ENCODE measurements at places on chromosomes 5 and 9. TPM values are rescaled to one million over a fixed set of nuclear protein-coding genes. Genes with fewer than 3 reads are reported as not detected.

ADGRD2 gene
- total RNA-seq, result not detected

C1QTNF2 gene
- not detected for total RNA-seq

CATSPER3 gene
- total RNA-seq, result 0.81 TPM

TAF11L10 gene
- not detected for total RNA-seq

KCNV2 gene
- not detected for total RNA-seq

PIP5KL1 gene
- 1.1 TPM for total RNA-seq

ADAM19 gene
- total RNA-seq, result 348 TPM

TNFSF15 gene
- 1.5 TPM for total RNA-seq

NPR3 gene
- total RNA-seq, result not detected

ECPAS gene
- total RNA-seq, result 110 TPM

ZBTB26 gene
- 9.9 TPM for total RNA-seq

IFNB1 gene
- 0.23 TPM for total RNA-seq

DNA sequence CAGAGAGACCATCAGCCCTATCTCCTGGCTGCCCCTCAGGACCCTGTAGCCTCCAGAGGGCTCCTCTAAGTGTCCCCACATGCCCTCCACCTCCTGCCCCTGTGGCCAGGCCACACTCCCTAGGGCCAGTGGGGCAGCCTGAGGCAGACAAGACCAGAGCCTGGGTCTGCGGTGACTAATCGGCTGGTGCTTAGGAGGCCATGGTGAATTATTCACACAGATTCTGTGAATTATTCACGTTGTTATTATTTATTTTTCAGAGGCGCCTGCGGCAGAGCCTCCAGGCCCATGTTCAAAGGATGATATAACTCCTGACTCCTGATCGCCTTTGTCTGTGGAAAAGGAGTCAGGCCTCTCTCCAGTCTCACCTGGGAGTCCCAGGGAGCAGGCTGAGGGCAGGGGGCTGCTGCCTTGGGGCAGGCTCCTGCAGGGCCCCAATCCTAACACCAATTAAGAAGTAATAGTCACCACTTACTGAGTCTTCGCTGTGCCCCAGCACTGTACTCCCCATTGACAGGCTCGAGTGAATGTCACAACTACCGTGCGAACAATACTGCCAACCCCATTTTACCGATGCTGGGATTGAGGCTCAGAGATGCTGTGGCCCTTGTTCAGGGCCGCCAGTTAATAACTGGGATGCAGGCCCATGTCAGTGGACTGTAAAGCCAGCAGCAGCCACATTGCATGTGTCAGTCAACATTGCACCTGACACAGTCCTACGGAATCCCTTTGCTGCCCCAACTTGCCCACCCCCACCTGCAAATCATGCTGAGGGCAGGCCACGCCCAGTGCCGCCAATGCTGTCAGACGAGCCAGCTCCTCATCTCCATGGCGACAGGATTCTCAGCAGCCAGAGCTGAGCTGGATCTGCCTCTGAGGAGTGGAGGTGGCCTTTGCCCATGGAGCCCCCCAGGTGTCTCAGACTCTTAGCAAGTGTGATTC, 94.9 kb downstream of the PCDH1 start:
- H3K36me3 ChIP-seq, result no peaks in the 10 kb centered on the region
- H3K4me1 ChIP-seq, result peaks cover 5% of the 10 kb centered on the region
- peaks cover 6% of the 10 kb centered on the region for H3K27me3 ChIP-seq

DNA sequence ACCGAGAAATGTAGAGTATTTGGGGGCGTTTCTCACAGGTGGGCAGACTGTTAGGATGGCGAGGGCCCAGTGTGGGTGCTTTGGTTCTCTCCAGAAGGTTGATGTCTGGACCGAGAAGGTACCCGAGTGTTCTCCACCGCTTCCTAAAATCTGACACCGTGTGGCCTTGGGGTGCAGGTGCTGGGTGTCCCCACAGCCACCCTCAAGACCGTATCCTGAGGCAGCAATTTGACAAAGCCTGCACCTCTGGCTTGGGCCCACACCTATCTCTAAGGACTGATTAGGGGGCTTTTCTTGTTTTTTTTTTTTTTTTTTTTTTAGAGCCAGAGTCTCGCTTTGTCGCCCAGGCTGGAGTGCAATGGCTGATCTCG, 1.3 kb downstream of the PPP1R26 start:
- peaks cover 30% of the 10 kb centered on the region for H3K27me3 ChIP-seq
- H3K27ac ChIP-seq, result no peak overlapping the region
- H3K4me1 ChIP-seq, result no peaks in the 10 kb centered on the region
- H3K36me3 ChIP-seq, result no peaks in the 10 kb centered on the region

GRCh38 chr9:89021154-89021803, 30.0 kb downstream of the S1PR3 start:
- no peak overlapping the region for H3K4me3 ChIP-seq
- no peaks in the 10 kb centered on the region for H3K4me1 ChIP-seq
- no peaks in the 10 kb centered on the region for H3K36me3 ChIP-seq

DNA sequence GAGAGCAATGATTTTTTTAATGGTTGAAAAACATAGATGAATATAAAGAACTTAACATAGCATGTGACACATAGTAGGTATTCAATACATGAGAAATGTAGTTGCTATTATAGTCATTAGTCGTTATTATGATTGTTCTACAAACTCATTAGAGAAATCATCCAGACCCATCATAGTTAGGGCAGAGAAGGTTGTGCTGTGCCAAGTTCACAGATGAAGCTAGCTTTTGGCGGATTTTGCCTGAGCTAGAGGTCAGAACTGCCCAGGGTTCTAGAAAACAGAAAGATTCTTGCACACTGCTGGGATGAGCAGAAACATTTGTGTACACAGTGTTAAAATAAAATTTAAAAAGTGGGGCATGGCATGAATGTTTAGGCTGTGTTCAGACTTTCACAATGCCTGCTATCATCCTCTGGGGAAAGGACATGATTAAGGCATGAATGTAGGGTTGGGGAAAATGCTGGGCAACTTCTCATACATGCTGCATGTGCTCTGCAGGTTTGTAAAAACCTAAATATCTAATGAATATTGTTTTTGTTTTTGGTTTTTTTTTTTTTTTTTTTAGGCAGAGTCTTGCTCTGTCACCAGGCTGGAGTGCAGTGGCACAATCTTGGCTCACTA, 33.3 kb upstream of the RAD23B start:
- peaks cover 3% of the 10 kb centered on the region for H3K4me1 ChIP-seq
- no peaks in the 10 kb centered on the region for H3K36me3 ChIP-seq
- no peak overlapping the region for H3K27ac ChIP-seq
- H3K4me3 ChIP-seq, result no peak overlapping the region
- DNase-seq, result no peak
- H3K27me3 ChIP-seq, result peaks cover 23% of the 10 kb centered on the region

- no peaks in the 10 kb centered on the region for H3K36me3 ChIP-seq
- H3K27ac ChIP-seq, result no peak overlapping the region
- H3K4me3 ChIP-seq, result no peak overlapping the region
- H3K27me3 ChIP-seq, result peaks cover 4% of the 10 kb centered on the region
- peaks cover 39% of the 10 kb centered on the region for H3K4me1 ChIP-seq
Observed at GRCh38 chr9:78212868-78213267, 23.0 kb upstream of the CEP78 start.

GRCh38 chr5:78467752-78468357, 107.4 kb downstream of the SCAMP1 start:
- no peaks in the 10 kb centered on the region for H3K4me1 ChIP-seq
- H3K27ac ChIP-seq, result no peak overlapping the region
- no peak overlapping the region for H3K4me3 ChIP-seq
- peaks cover 6% of the 10 kb centered on the region for H3K36me3 ChIP-seq
- DNase-seq, result no peak

- H3K4me1 ChIP-seq, result peaks cover 23% of the 10 kb centered on the region
- H3K27ac ChIP-seq, result no peak overlapping the region
- H3K27me3 ChIP-seq, result no peaks in the 10 kb centered on the region
- H3K4me3 ChIP-seq, result no peak overlapping the region
- DNase-seq, result no peak
Observed at GRCh38 chr5:18699681-18700080, 1065.4 kb downstream of the TAF11L14 start.

- H3K27ac ChIP-seq, result no peak overlapping the region
- no peak for DNase-seq
- H3K4me3 ChIP-seq, result no peak overlapping the region
- no peaks in the 10 kb centered on the region for H3K27me3 ChIP-seq
Observed at GRCh38 chr5:15752663-15753285, 252.8 kb downstream of the FBXL7 start.

DNA sequence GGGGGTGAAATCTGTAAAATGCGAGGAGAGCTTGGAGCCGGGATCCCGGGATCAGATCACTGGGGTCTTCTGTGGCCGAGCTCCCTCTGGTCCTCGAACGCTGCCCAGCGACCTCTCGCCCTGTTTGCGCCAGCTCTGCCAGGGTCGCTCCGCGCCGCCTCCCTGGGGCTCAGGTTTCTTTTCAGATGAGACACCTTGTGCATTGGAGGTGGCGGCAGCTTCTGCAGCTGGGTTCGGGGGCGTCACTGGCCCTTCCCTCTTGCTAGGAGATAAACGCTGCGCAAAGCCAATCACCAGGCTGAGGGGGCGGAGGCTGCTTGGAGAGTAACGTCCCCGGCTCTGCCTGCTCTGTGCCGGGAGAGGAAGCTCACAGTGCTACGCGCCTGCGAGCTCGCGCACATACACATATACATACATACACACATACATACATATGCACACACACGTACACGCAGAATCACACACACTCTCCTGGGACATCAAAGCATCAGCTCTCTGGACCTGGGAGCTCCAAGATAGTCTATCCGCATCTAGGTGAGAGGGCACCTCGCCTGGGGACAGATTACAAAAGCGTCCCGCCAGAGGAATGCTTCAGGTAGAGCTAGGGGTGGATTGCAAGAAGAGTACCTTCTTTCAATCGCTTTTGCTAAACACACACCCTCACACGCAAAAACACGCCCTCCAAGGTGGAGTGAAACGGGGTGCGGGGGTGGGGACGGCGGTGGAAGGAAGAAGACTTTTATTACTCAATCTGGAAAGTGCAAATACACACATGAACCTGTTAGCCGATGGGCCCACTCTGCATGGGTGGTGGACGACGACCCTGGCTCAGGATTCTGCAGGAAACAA, at the start of gene ST8SIA4:
ST8SIA4 (minus strand) TSS at position 244 of the 849 bp plus-strand sequence. CDS start 327 bp downstream, outside the sequence.
- peaks cover 41% of the 10 kb centered on the region for H3K4me1 ChIP-seq
- peak within 1 kb of the TSS; percentile 96 for H3K4me3 ChIP-seq
- H3K27me3 ChIP-seq, result no peaks in the 10 kb centered on the region
- H3K27ac ChIP-seq, result peak within 1 kb of the TSS; percentile 99
- H3K36me3 ChIP-seq, result peaks cover 28% of the 10 kb centered on the region
- peak; percentile 90 for DNase-seq

DNA sequence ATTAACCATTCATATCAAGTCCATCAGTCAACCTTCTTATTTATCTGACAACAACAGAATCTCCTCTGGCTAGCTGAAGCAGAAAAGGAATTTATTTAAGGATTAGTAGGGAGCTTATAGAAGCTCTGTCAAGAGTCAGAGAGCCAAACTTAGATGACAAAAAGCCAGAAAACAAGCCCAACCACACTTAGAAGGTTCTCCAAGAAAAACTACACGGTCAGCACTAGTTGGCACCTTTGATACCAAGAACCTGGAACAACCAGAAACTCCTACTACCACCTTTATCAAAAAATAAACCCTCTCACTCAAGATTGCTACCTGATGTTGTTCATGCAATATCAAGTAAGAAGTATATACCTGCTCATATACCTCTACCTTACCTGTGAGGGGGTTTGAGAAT, 36.9 kb downstream of the RANBP6 start:
- no peak for DNase-seq
- peaks cover 23% of the 10 kb centered on the region for H3K36me3 ChIP-seq

DNA sequence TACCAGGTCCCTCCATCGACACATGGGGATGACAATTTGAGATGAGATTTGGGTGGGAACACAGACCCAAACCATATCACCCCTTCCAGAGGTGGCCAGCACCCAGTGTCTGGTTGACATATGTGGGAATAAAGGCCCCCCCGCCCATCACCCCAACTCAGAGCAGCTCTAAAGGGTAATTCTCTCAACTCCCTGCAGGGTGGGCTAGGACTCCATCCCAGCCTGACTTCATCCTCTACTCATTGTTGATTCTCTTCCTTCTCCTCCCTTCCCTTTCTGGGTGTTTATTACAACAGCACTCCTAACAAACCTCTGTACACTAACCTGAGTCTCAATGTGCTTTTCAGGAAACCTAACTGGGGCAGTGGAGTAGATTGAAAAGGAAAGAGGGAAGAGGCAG, 339.9 kb downstream of the ACTL7B start:
- no peaks in the 10 kb centered on the region for H3K4me1 ChIP-seq
- no peak overlapping the region for H3K4me3 ChIP-seq
- no peak overlapping the region for H3K27ac ChIP-seq
- H3K27me3 ChIP-seq, result no peaks in the 10 kb centered on the region
- no peaks in the 10 kb centered on the region for H3K36me3 ChIP-seq
